ENCODE measurements at places on chromosomes 3 and 15.

DNA sequence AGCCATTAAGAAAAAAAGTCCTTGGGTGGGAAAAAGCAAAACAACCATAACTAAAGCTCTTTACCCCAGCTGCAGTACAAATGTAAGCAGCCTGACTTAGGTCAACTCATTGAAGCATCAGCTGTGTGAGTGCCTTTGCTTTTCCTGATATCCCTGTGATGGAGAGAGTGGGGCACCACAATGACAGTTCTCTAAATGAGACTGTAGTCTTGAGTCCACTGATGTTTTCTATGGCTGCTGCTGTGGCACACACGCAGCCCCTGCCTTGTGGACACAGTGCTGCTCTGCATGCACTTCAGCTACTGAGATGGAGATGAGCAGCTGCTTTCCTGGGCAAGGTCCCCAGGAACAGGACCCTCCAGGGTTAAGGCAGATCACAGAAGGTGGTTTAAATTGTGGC lies 173.2 kb downstream of the KCNAB1 start:
- no peak for DNase-seq

- DNase-seq = peak; percentile 61
These were observed 216.4 kb downstream of the MEIS2 start for GRCh38 chr15:36883713-36884517.

GRCh38 chr15:43440721-43441281 lies 52.2 kb downstream of the TP53BP1 start:
- DNase-seq = peak; percentile 93

- peak; percentile 63 for DNase-seq
These were observed 44.5 kb downstream of the LRRFIP2 start for GRCh38 chr3:37129871-37130270.

DNA sequence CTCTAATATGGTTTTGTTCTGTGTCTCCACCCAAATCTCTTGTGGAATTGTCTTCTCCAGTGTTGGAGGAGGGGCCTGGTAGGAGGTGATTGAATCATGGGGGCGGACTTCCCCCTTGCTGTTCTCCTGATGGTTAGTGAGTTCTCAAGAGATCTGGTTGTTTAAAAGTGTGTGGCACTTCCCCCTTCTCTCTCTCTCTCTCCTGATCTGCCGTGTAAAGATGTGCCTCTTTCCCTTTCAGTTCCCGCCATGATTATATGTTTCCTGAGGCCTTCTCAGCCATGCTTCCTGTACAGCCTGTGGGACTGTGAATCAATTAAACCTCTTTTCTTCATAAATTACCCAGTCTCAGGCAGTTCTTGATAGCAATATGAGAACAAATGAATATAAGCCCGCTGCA lies 33.1 kb downstream of the RETNLB start:
- no peak for DNase-seq

- no peak for DNase-seq
These were observed 8.7 kb downstream of the SPCS1 start for GRCh38 chr3:52714335-52715302.

- DNase-seq = peak; percentile 16
These were observed 68.7 kb downstream of the TRAK1 start for GRCh38 chr3:42159706-42160472.

GRCh38 chr15:79168922-79169456 lies 78.4 kb upstream of the RASGRF1 start:
- DNase-seq = peak; percentile 8

DNA sequence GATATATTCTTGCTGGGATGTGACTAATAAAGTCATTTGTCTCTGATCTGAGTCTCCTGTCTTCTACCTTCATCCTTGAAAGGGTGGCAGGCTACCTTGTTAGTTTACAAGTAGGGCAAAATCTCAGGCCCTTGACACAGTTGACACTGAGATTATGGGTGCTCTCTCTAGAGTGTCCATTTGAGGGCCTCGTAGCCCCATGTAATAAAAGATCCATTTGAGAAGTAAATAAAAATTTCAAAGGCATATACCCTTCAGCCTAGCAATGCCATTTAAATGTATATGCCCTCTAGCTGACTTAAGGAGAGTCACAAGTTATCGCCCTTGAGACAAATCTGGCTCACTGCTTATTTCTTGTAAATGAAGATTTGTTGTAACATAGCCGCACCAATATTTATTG lies 98.6 kb downstream of the TCF12 start:
- DNase-seq = peak; percentile 43

DNA sequence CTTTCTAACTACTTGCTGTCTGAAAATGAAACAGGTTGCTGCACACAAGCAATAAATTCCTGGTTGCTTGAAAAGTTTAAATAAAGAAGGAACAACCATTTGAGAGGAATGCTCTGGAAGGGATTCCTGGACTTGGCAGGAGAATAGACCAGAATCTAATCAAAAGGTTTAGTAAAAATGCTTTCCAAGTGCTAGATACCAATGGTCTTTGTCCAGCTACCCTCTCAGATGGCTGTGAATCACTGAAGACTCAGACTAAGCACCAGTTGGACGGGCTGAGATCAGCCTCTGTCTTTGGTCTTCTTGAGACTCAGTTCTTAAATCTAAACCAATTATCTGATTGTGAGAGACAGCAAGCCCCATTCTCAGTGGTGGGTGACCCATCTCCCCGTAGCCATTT lies 27.7 kb upstream of the LPP start:
- DNase-seq = no peak

DNA sequence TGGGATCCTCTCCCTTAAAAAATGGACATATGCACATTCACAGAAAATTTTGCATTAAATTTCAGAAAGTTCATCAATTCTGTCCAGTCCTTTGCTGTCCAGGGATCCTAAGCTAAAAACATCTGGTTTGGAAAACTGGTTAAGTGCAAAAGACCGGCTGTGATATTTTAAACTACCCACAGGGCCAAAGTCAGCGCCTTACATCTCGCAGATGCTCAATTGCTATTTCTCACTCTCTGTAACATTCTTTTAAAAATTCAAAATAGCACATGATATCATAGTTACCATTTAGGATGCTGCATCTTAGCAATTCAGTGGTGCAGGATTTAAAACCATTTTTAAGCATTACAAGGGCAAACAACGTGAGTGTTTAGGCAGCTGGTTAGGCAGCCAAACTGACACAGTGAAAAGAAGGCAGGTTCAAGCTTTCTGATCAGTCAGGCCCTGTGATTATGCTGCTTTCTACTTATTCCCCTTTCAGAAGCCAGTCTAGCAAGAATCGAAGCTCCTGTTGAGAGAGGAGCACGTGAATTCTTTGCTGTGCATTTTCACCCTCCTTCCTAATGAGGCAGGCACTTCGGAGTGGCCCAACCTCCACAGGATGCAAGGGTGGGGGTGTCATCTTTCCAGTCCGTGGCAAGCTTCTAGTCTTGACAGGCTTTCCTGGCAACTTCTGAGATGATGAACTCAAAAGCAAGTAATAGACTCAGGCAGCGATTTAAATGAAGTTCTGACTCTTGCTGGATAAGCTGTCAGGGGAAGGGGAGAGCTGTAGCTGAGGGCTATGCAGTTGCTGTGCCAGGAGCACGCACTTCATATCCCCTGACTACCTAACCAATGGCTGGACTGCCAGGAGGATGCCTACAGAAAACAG lies 8.8 kb downstream of the PRICKLE2 start:
- no peak for DNase-seq

DNA sequence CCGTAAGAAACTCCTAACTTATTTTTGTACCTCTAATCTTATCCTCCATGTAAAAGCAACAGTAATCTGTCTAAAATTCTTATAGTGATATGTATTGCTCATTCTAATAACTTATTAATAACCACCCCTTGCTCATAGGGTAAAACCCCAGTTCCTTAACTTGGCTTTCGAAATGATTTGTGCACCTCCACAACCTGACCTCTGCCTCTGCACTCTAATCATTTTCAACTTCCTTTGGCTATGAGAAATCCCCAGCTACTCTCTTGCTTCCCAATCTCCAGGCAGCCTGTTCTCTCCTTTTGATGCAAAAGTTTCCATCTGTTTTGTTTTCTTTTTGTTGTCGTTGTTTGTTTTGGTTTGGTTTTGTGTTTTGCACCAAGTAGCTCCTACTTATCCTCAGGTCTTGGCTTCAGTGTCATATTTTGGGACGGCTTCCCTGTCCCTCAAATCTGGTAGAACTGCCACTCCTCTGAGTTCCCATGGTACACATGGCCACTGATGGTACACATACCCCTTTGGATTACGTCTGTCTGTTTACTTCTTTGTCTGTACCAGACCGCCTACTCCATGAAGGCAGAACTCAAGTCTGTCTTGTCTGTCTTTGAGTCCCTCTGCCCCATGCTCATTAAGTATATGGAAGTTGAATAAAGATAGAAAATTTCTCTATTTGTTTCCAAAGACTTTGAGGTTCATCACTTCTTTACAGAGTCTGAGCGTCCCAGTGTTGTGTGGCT lies 105.6 kb upstream of the TGFBR2 start:
- DNase-seq = peak; percentile 27

- DNase-seq = no peak
These were observed 9.4 kb downstream of the SLC6A20 start for GRCh38 chr3:45786801-45787495.

DNA sequence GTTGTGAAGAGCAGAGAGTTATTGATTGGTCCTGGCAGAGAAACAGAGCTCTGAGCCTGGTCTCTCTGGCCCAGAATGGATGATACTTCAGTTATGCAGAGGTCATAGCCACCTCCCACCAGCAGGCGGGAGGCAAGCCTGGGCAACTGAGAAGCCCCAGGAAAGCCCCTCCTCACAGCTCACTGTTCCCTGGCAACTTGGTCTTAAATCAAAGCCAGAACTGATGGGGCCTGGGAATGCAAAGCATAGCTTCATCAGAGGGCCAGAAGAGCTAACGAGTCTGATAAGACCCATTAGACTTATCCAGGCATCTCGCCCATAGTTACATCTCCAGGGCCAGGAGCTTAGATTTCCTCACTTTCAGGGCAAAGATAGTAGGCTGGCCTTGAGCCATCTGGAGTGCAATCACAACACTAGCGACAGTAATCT lies 5.5 kb upstream of the COLQ start:
- DNase-seq = no peak

DNA sequence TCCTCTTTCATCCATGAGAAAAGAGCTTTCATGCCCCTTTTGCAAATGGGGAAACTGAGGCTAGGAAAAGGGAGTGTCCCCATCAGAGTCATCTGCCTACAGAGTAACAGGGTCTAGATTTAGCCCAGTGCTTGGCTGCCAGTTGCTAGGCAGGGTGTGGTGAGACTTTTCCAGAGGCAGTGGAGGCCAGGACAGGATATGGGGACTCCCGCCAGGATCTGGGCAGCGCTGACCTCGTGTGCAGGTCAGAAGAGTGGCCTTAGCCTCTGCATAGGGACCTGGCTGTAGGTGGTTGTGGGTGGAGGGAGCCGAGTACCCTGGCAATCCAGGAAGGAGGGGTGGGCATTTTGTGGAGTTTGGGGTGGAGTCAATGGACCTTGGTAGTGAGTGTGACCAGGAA lies 4.2 kb downstream of the PLXNA1 start:
- no peak for DNase-seq

DNA sequence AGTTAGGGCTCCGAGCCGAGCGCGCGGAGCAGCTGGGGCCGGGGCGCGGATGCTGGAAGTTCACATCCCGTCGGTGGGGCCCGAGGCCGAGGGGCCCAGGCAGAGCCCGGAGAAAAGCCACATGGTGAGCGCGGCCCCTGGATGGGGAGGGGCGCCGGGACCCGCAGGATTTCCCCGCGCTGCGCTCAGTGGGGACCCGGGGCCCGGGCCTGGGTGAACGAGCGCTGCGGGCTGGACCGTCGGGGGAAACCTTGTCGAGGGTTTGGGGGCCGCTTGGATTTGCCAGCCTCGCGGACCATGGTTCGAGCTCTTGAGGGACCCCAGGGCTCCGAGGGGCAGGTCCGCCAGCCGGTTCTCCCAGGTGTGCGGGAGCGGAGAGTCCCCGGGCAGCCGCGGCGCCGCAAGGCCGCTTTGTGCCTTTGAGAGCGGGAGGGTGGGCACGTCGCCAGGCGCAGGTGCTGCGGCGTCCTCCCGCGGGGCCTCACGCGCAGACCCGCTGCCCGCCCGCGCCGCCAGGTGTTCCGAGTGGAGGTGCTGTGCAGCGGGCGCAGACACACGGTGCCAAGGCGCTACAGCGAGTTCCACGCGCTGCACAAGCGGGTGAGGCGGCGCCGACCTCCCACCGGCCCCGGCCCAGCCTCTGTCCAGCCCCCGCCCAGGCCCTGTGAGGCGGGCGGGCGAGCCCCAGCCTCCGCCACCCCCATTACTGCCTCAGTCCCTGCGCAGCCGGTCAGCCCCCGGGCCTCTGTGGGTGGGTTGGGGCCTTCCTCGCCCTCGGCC lies at the start of gene SNX22:
Gene SNX22 (plus strand): TSS at position 5 of the 780 bp plus-strand sequence. CDS start 45 bp downstream, at position 50.
- DNase-seq = no peak

DNA sequence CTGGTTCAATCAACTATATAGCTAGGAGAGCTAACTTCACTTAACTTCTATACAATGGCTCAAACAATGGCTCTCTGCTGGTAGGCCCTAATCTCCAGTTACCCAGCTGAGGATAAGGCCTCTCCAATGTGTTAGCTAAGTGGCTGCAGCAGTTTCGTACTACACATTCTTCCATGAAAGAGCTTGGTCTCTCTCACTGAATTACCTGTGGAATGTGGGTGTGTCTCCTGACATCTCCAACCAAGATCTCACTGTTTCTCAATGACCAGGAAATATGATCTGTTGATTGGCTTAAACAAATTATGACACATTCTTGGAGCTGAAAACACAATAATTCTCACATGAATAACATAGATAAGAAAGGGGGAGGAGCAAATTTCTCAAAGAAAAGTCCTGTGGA lies 169.8 kb upstream of the ROBO1 start:
- no peak for DNase-seq

- DNase-seq = no peak
These were observed 25.6 kb downstream of the TMEM207 start for GRCh38 chr3:190424108-190424477.

DNA sequence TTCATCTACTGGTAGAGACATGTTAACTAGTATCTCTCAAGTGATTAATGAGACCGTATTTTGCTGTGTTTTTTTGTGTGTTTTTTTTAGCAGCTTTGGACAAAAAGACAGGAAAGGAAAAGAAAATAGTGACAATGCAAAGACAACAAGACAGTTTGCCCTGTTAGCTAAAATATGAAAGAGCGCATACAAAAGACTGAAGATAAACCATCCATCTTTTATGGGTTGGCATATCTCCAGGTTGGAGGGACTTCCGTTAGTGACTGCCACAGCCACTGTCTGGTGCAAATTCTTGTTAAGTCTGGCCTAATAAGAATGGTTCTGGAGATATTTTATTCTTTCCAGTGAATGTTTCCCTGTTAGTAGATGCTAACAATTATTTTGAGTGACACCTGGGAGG lies 121.9 kb downstream of the CDIN1 start:
- no peak for DNase-seq

GRCh38 chr15:80695099-80695910 lies at the start of gene ABHD17C:
TSS of gene ABHD17C (plus strand) at chr15:80695310. CDS start at chr15:80695430, 120 bp downstream.
- peak; percentile 43 for DNase-seq

GRCh38 chr3:156519758-156520162 lies 35.2 kb downstream of the SSR3 start:
- no peak for DNase-seq

- DNase-seq = no peak
These were observed 53.1 kb downstream of the GMNC start for GRCh38 chr3:190809351-190809750.

- no peak for DNase-seq
These were observed 15.6 kb downstream of the CHRNA3 start for GRCh38 chr15:78605201-78605600.

GRCh38 chr15:75947092-75947491 lies 43.4 kb downstream of the FBXO22 start:
- peak; percentile 66 for DNase-seq

GRCh38 chr3:69511361-69511760 lies 125.5 kb upstream of the FRMD4B start:
- DNase-seq = no peak

GRCh38 chr3:359672-360071 lies 163.1 kb downstream of the CHL1 start:
- no peak for DNase-seq

GRCh38 chr3:154244644-154245043 lies 79.6 kb downstream of the DHX36 start:
- DNase-seq = peak; percentile 38

GRCh38 chr15:32134842-32135241 lies 104.5 kb downstream of the CHRNA7 start:
- DNase-seq = no peak

Measured in inflammatory macrophage treated with lipopolysaccharide for 4 hours (primary cell).